Stimulated activated CD4-positive, alpha-beta T cell treated with anti-CD3 and anti-CD28 coated beads, Interleukin-15, amount 100 ng/mL, for 1 hour (primary cell): ENCODE measurements at places on chromosomes 11 and 22.
A peak's percentile ranks its signal among the peaks of the same experiment; 100 is the strongest.

GRCh38 chr11:122863704-122864326, 18.7 kb upstream of the JHY start:
- peak; percentile 22 for DNase-seq

DNA sequence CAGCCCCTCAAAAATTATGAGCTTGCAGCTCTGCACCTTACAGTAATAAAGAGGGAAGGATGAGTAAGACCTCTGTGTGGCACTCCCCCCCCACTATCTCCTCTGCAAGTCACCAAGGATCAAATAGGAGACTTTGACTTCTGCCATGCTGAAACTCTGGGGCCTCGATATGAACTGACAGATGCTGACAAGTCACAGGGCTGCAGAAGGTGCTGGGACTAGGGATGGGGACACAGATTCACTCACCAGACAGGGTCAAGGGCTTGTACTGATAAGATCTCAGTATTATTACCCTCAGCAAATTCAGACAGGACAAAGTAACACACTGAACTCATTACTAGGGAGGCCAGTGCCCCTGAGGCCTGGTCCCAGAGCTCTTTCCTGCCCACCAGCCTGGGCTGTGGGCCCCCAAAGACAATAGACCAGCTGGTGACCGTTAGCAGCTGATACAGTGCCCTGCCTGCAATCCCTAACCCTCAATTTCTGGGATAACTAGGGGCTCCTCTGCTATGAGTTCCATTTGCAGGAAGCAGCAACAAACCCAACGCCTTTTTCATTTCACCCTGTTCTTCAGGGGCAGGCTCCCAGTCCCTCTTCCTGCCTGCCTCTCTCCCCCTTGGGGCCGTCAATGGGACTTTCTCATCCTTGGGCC, 20.1 kb downstream of the TMPRSS13 start:
- no peak for DNase-seq

- DNase-seq, result no peak
Measured at GRCh38 chr11:114483929-114484328, 44.7 kb downstream of the REXO2 start.

- DNase-seq, result no peak
Measured at GRCh38 chr11:86204356-86204755, 40.2 kb upstream of the EED start.

- no peak for DNase-seq
Measured at GRCh38 chr11:2709429-2709828, 9.6 kb upstream of the KCNQ1OT1 start.

- no peak for DNase-seq
Measured at GRCh38 chr11:1825039-1825740, 9.6 kb upstream of the SYT8 start.

DNA sequence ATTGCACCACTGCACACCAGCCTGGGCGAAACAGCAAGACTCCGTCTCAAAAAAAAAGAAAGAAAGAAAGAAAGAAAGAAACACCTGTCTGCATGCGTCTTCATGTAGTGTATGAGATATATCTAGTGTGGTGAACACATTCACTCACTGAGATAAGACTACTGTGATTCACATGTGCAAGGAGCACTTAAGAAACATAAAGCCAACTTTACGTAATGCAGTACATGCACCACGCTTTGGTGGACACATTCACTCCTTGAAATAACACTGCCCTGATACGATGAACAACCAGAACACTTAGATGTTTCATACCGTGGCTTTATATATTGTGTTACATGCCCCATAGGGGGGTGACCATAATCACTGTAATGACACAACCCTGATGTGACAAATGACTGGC, 96.0 kb downstream of the MICAL3 start:
- no peak for DNase-seq

DNA sequence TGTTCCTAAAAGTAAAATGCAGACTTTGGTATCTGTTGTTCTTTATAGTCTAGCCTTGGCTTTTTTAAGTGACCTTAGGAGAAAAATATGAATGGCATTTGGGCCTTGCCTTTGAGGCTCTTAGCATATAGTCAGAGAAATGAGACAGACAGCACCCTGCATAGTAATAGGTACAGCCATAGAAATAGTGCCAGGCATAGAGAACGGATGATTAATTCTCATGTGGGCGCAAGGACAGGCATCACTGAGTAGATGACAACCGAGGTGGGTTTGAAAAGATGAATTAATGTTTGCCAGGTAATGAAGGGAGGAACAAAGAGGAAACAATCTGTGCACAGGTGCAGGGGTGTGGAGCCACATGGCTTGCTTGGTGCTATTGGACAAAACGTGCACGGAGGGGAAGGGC, 90.5 kb downstream of the BMAL1 start:
- no peak for DNase-seq

DNA sequence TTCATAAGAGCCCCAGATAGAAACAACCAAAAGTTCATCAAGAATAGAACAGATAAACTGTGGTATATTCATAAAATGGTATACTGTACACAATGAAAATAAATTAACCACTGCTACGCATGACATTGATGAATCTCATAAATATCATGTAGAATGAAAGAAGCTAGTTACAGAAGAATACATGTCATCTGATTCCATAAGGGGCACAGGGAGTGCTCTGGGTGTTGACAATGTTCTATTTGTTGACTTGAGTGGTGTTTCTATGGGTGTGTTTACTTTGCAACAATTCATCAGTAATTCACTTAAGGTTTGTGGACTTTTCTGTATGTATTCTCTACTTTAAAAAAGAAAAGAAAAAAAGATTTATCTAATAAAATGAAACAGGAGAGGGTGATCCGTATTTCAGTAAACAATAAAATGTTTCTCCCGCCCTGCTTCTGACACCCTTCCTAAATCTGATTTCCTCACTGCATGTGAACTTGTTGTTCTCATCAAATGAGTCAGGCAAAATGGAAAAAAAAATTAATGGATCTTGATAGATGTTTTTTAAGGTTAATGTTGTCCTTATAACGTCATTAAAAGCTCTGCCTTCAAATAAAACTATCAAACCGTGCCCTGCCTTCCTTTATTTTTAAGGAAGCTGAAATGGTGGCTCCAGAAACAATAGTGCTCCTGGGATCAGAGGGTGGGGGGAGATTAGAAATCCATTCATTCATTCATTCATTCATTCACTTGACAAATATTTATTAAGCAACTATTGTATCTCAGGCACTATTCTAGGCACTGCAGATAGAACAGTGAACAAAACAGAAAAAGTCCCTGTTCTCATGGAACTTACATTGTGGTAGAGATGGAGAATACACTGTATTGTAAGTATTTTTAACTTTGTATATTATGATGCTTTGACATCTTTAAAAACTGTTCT, 77.2 kb upstream of the CD44 start:
- no peak for DNase-seq

GRCh38 chr22:46150034-46150654, at the start of gene PPARA:
TSS of gene PPARA (plus strand) at chr22:46150526. CDS start at chr22:46198384, 47,858 bp downstream.
- DNase-seq, result peak; percentile 76

DNA sequence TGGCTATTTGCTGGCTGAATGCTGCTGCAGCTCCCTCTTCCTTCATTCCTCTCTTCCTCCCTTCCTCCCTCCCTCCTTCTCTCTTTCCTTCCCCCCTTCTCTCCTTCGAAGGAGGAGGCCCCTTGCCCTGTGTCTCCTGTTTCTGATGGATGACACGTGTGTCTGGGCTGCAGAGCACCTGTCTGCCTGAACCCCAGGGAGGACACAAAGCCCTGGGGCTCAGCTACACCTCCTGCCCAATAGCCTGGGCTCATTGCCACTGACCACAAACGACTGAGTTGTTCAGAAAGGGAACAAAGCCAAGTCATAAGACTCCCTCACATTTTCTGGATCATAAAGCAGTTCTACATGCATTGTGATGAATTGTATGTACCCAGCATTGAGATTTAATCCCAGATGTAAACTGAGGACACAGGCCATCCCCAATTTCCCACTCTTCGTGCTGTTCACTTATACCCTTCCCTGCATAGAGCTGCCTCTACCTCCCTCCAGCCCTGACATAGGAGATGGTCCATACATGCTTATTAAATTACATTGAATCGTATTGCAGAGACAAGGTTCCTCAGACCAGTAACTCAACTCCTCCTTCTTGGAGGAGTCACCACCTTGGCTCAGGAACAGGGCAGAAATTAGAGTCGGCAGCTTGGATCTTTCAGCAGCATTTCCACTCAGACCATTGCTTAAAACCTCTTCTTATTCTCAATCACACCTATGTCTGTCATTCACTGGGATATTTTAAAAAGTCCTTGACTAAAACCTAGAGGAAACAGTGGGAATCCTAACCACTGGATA, 1.2 kb downstream of the CSRP3 start:
- no peak for DNase-seq

- no peak for DNase-seq
Measured at GRCh38 chr22:39613549-39613921, 43.0 kb downstream of the CACNA1I start.

DNA sequence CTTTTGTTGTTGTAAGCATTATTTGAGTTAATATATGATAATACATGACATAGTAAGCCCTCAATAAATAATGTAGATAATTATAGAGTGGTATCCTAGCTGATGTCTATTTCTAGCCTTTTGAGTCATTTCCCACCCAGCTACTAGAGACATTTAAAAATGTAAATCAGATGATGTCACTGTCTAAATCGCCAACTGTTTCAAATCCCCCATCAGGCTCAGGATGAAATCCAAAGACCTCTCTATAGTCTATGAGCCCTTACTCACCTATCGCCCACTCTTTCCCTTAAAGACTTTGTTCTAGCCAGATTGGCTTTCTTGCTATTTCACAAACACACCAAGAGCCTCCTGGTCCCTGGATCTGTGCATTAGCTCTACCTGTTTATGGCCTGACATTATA, 135.4 kb upstream of the PLET1 start:
- no peak for DNase-seq

DNA sequence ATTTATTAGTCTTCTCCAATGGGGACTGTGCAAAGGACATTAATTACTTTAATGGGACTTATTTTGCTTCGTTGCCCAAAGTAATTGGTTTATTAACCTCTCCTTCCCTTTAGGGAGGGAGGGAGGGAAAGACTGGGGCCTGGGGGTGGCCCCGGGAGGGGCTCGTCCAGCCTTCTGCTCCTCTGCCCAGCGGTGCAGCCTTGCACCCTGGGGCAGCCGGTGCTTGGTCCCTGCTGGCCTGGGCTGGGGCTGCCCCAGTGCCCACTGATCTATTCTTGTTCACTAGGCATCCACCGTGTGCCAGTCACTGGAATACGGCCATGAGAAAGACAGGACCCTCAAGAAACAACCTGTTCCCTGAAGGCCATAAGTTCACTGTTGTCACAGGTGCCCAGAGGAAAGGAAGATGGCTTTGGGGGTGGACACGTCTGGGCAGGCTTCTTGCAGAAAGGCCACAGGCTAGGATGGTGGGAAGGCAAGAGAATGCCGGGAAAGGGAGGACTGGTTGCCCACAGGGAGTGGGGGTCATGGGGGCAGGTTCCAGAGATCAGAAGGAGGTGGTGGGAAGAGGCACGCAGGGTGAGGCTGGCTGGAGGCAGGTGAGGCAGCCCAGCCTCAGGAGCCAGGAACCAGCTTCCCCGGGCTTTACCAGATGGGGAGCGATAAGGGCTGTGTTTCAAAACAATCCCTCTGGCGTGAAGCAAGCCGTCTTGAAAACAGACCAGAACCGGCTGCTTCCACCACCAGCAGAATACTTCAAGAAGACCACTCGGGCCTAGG, 47.6 kb upstream of the KCNQ1OT1 start:
- no peak for DNase-seq

- no peak for DNase-seq
Measured at GRCh38 chr11:120197251-120197891, 13.5 kb upstream of the OAF start.
